Effector memory CD8-positive, alpha-beta T cell (primary cell): ENCODE measurements at places on chromosomes 1 and 21.

GRCh38 chr1:224454402-224455055 lies 19.9 kb upstream of the WDR26 start:
- H3K4me3 ChIP-seq: no peak overlapping the region
- H3K27ac ChIP-seq: no peak overlapping the region
- no peaks in the 10 kb centered on the region for H3K27me3 ChIP-seq
- H3K36me3 ChIP-seq: peaks cover 9% of the 10 kb centered on the region

GRCh38 chr1:235883261-235883927 lies 16.7 kb upstream of the LYST start:
- peaks cover 2% of the 10 kb centered on the region for H3K36me3 ChIP-seq
- H3K27ac ChIP-seq: peak overlapping the region; percentile 39
- no peak for DNase-seq
- peaks cover 49% of the 10 kb centered on the region for H3K4me1 ChIP-seq
- H3K4me3 ChIP-seq: peak overlapping the region; percentile 60

GRCh38 chr1:53361541-53361961 lies 33.7 kb upstream of the LRP8 start:
- peaks cover 37% of the 10 kb centered on the region for H3K27me3 ChIP-seq
- no peak overlapping the region for H3K4me3 ChIP-seq
- DNase-seq: no peak
- H3K36me3 ChIP-seq: no peaks in the 10 kb centered on the region
- no peaks in the 10 kb centered on the region for H3K4me1 ChIP-seq
- no peak overlapping the region for H3K27ac ChIP-seq

DNA sequence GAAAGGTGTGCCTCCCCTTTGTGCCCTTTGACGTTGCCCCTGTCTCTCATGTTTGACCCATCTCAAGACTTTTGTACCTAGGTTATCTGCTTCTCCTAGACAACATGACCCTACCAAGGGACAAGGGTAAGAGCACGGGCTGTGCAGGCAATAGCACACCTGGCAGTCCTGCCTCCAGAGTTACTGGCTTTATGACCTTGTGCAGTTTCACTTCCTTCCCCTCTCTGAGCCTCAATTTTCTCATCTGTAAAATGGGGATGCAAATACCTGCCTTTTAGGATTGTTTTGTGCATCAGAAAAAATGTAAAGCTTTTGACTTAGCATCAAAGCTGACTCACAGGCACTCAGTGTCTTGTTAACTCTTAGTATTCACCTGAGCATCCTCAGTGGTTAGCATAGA lies 36.4 kb downstream of the ELK4 start:
- no peak for DNase-seq
- peak overlapping the region; percentile 71 for H3K27ac ChIP-seq
- peaks cover 11% of the 10 kb centered on the region for H3K4me1 ChIP-seq
- H3K27me3 ChIP-seq: no peaks in the 10 kb centered on the region

GRCh38 chr1:18064534-18064933 lies 43.1 kb upstream of the IGSF21 start:
- no peak overlapping the region for H3K27ac ChIP-seq
- H3K4me3 ChIP-seq: no peak overlapping the region
- H3K4me1 ChIP-seq: no peaks in the 10 kb centered on the region
- no peak for DNase-seq
- H3K36me3 ChIP-seq: no peaks in the 10 kb centered on the region

GRCh38 chr1:162779043-162779442 lies 11.5 kb upstream of the HSD17B7 start:
- DNase-seq: no peak
- H3K27me3 ChIP-seq: peaks cover 14% of the 10 kb centered on the region
- H3K4me1 ChIP-seq: no peaks in the 10 kb centered on the region

- no peak for DNase-seq
- H3K36me3 ChIP-seq: no peaks in the 10 kb centered on the region
- H3K4me1 ChIP-seq: no peaks in the 10 kb centered on the region
Observed at GRCh38 chr1:224090116-224090515, 23.8 kb upstream of the FBXO28 start.

DNA sequence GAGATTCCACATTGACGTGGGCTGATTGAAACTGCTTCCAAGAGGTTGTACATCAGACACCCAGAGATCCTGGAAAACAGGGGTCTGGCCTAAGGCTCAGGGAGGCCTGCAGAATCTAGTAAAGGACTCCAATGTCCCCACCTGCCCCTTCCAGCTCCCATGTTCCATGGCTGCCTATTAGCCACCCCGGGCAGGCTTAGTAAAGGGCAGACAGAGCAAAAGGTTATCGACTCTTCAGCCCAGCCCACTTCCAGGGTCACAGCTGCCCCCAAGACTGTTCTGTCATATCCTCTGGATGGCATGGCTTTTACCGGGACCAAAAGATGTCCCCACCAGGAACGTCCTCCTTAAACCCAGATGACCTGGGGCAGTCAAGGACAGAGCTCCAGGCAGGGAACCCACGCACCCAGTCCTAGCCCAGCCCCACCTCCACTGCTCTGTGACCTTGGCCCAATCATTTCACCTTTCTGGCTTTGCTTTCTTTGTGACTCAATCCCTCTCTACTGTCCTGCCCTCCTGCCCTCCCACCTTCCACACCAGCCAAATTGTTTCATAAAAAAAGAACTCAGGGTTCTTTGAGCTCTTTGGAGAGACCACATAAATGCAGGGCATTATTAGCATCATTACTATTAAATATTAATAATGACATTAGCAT lies 4.8 kb upstream of the CNTN2 start:
- no peak overlapping the region for H3K4me3 ChIP-seq
- H3K36me3 ChIP-seq: no peaks in the 10 kb centered on the region
- H3K27ac ChIP-seq: no peak overlapping the region
- peaks cover 33% of the 10 kb centered on the region for H3K27me3 ChIP-seq
- no peaks in the 10 kb centered on the region for H3K4me1 ChIP-seq

DNA sequence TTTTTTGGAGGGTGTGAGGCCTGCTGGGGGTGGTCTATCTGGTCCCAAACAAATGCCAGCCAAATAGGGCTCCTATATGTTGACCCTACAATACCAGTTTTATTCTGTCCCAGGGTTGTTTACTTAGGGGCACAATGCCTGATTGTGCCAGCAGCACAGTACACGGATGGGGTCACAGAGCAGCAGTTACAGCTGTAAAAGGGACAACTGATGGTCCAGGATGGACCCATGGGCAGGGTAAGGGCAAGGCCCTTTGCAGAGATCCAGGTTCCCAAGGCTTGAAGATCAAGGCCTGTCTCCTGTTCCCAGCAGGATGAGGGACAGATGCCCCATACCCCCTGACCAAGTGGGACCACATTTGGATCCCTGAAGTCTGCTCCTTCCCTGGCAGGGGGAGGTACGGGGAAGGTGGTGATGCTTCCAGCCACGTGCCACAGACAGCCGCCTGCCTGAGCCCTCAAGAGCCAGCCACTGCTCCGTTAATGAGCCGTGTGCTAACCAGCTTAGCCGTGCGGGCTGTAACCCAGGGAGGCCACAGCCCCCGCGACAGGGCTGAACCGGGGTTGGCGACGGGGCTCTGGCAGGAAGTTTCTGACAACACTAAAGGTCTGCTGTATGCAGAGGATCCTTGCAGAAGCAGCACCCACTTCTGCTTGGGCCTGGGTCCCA lies 18.2 kb downstream of the SLC6A9 start:
- H3K4me1 ChIP-seq: no peaks in the 10 kb centered on the region
- H3K4me3 ChIP-seq: no peak overlapping the region
- H3K27ac ChIP-seq: no peak overlapping the region
- no peak for DNase-seq

DNA sequence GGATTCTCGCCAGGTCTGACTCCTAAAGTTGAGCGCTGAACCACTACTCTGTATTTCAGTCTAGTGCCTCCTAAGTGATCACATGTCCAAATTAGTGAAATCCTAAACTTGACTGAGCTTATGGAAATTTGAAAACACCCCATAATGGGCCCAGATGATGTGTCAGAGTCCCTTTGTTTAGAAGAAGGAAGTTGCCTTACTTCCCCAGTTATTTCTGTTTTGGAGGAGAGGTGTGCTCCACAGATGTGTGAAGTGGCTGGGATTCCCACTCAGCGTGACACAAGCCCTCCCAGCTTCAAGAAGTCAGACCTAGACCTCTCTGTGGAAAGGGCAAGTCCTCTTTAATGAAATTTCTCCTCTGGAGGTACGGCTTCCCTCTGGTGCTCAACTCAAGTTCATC lies 188.8 kb downstream of the TTLL7 start:
- H3K36me3 ChIP-seq: no peaks in the 10 kb centered on the region
- no peaks in the 10 kb centered on the region for H3K27me3 ChIP-seq
- H3K4me1 ChIP-seq: no peaks in the 10 kb centered on the region
- H3K4me3 ChIP-seq: no peak overlapping the region
- no peak for DNase-seq

GRCh38 chr1:2174348-2175054 lies 20.1 kb downstream of the FAAP20 start:
- no peak overlapping the region for H3K4me3 ChIP-seq
- DNase-seq: no peak
- no peaks in the 10 kb centered on the region for H3K27me3 ChIP-seq
- peaks cover 19% of the 10 kb centered on the region for H3K36me3 ChIP-seq
- H3K4me1 ChIP-seq: peaks cover 11% of the 10 kb centered on the region
- H3K27ac ChIP-seq: peak overlapping the region; percentile 85

DNA sequence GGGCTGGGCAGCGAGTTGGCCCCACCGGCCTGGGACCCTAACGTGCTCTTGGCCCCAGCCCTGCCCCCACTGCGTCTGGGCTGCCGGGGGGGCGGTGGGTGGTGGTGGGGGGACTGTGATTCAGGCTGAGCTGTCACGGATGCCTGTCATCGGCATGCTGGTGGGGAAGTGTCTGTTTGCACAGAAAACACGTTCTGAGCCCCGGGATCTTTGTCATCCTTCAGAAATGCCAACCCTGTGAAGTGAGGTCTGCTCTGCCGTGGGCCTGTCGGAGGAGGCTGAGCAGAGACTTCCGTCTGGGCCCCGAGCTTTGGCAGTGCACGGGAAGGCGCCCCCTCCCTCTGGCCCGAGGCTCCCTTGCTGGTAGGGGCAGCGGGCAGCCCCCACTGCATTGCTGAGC lies 24.3 kb upstream of the PLCH2 start:
- H3K27ac ChIP-seq: no peak overlapping the region
- H3K4me1 ChIP-seq: no peaks in the 10 kb centered on the region
- DNase-seq: no peak
- no peaks in the 10 kb centered on the region for H3K36me3 ChIP-seq
- no peaks in the 10 kb centered on the region for H3K27me3 ChIP-seq

DNA sequence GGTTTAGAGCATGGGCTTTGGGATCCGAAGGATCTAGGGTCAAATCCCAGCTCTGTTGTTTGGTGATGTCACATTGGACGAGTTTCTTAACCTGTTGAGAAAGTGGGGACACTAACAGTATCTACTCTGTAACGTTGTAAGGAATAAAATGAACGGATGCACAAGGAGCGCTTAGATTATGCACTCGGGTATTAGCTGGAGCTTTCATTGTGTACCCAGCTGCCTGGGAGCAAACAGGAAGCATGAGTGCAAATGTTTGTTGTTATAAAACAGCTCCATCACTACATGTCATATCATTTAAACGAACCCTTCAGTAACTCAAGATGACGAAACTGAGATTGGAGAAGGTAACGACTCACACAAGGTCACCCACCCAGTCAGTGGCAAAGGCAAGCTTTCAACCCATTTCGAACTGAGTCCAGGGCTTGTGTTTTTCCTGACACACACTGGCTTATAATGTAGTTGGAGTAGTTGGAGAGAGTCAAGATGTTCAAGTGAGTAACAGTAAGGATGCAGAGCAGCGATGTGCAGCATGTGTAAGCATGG lies 16.2 kb upstream of the SLC6A17 start:
- no peak overlapping the region for H3K4me3 ChIP-seq
- peaks cover 5% of the 10 kb centered on the region for H3K4me1 ChIP-seq
- H3K27ac ChIP-seq: no peak overlapping the region
- H3K36me3 ChIP-seq: no peaks in the 10 kb centered on the region
- no peak for DNase-seq

GRCh38 chr1:34759503-34760357 lies at the start of gene GJB4:
GJB4 (plus strand) TSS chr1:34759740; CDS start chr1:34761255, 1,515 bp downstream.
- H3K4me1 ChIP-seq: no peaks in the 10 kb centered on the region
- no peaks in the 10 kb centered on the region for H3K36me3 ChIP-seq
- H3K27me3 ChIP-seq: peaks cover 49% of the 10 kb centered on the region
- H3K27ac ChIP-seq: no peak within 1 kb of the TSS
- no peak for DNase-seq
- H3K4me3 ChIP-seq: no peak within 1 kb of the TSS

- H3K4me1 ChIP-seq: peaks cover 6% of the 10 kb centered on the region
- H3K36me3 ChIP-seq: peaks cover 5% of the 10 kb centered on the region
- H3K27me3 ChIP-seq: peaks cover 24% of the 10 kb centered on the region
- no peak overlapping the region for H3K27ac ChIP-seq
- peak overlapping the region; percentile 6 for H3K4me3 ChIP-seq
Observed at GRCh38 chr1:223248001-223248769, 105.1 kb upstream of the TLR5 start.

- H3K27me3 ChIP-seq: no peaks in the 10 kb centered on the region
- H3K4me3 ChIP-seq: peak overlapping the region; percentile 74
- no peak for DNase-seq
- H3K4me1 ChIP-seq: peaks cover 33% of the 10 kb centered on the region
- peak overlapping the region; percentile 94 for H3K27ac ChIP-seq
Observed at GRCh38 chr21:42525029-42525581, 11.5 kb downstream of the SLC37A1 start.

DNA sequence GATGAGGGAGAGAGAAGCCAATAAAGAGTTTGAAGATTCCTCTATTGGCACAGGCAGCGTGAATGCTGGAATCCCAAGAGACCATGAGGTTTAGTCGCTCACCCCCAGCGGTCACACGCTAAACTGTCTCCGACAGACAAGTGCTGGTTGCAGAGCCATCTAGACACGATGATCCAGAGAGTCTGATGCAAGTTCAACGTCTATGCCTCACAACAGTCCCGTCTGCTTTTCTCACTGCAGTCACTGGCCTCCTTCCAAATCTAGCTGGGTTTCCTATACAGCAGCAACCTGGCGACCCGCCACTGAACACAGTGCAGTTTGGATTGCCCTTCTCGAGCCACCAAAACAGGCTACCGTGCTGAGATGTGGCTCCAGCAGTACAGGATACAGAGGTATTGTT lies 98.6 kb upstream of the KRTAP19-8 start:
- H3K4me1 ChIP-seq: peaks cover 21% of the 10 kb centered on the region
- H3K36me3 ChIP-seq: peaks cover 33% of the 10 kb centered on the region
- peaks cover 28% of the 10 kb centered on the region for H3K27me3 ChIP-seq
- DNase-seq: no peak
- H3K4me3 ChIP-seq: no peak overlapping the region
- H3K27ac ChIP-seq: no peak overlapping the region

DNA sequence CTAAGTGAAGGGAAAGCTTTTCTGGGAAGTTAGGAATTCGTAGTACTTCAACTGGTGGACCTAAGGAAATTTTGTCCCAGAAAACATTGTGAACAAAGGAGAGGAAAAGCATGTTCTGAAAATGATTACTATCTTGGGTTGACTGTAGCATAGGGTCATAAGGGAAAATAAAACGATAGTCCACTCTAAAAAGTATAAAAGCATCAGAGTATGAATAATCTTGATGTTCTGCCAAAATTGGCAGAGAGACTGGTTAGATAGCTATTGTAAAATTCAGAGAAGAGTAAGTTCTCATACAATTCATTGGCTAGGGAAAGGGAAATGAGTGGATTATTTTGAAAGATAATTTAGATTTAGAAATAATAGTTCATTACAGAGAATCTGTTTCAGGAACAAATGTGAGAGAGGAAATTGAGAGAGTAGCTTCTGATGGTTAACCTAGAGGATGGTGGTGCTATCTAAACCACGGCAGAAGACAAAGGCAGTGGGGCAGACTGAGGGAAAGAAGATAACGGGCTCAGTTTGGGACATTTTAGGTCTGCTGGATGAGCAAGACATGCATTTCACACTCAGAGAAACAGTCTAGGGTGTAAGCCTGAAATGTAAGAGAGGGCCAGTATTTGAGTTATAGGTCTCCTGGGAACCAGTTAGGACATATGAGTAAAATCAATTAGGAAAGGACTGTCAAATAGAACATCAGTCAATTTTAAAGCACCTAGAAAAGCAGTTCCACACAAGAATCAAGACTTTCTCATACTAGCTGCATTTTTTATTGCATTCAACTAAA lies 799.3 kb upstream of the CXADR start:
- DNase-seq: no peak
- H3K36me3 ChIP-seq: no peaks in the 10 kb centered on the region
- H3K4me3 ChIP-seq: no peak overlapping the region
- H3K27me3 ChIP-seq: no peaks in the 10 kb centered on the region
- no peaks in the 10 kb centered on the region for H3K4me1 ChIP-seq
